ENCODE measurements at places on chromosomes 1 and 21.

GRCh38 chr21:16388911-16389560 lies 659.3 kb downstream of the USP25 start:
- DNase-seq: no peak

DNA sequence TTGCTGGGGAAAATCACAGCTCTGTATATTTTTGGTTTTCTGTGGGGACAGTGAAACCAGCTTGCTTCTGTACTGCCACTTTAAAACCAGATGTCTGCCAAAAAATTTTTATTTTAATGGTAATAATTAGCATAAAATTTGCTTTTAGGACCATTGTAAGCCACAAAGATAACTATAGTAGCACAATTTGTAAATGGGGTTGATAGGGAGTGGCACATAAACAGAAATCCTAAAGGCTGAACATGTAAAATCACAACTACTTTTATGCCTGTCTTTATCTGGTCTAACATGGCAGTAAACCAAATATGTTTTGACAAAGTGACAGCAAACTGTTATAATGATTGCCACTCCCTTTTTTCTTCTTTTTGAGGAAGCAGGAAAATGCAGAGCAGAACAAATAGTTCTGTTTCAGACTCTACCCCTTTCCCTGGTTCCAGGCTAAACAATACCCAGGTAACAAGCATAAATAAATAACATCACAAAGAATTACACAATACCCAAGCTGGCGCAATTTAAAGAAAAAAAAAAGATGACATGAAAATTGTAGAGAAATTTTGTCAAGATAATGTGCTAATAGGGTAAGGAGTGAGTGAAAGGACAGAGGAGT lies 24.0 kb upstream of the CCDC181 start:
- DNase-seq: no peak

DNA sequence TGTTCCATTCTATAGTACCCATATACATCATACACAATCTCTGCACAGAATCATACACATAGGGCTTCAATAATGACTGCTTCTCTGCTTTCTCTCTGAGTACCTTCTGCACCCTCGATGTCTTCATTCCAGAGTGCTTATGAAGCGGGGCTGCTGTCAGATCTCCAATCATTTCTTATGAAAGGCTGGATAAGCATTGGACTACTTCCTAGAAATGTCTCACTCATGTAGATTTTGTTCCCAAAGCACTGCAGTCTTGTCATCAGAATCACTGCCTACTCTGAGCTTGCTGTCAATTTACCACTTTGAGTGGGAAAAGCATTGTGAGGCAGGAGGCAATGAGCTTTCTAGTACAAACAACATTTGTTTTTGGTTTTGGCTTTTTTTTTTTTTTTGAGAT lies 179.0 kb downstream of the SLC35F3 start:
- DNase-seq: no peak

DNA sequence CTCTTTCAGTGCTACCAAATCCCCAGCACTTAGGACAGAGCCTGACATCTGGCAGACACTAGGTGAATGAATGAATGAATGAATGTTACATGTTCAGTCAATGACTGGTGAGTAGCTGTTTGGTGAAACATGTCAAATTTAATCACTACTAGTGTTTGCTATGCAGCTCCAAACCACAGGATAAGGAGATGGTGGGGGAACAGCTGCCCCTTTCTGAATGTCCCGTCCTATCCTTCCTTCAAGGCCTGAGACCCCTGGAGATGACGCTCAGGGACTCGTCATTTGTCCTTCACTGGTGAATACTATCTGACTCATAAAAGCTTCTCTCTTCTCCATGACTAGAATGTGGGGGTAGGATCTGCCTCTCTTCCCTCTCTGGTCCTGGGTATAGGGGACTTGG lies 175.4 kb downstream of the HIVEP3 start:
- DNase-seq: no peak

- no peak for DNase-seq
Observed at GRCh38 chr1:61013946-61014667, 68.3 kb upstream of the NFIA start.

GRCh38 chr1:241542199-241542907 lies 10.2 kb downstream of the KMO start:
- no peak for DNase-seq

GRCh38 chr1:236018885-236019453 lies 45.9 kb downstream of the NID1 start:
- no peak for DNase-seq

- no peak for DNase-seq
Observed at GRCh38 chr1:234529095-234529949, 50.3 kb upstream of the TARBP1 start.

Data from amygdala (tissue), 56 donors.